ENCODE measurements at places on chromosomes 7 and 10.

DNA sequence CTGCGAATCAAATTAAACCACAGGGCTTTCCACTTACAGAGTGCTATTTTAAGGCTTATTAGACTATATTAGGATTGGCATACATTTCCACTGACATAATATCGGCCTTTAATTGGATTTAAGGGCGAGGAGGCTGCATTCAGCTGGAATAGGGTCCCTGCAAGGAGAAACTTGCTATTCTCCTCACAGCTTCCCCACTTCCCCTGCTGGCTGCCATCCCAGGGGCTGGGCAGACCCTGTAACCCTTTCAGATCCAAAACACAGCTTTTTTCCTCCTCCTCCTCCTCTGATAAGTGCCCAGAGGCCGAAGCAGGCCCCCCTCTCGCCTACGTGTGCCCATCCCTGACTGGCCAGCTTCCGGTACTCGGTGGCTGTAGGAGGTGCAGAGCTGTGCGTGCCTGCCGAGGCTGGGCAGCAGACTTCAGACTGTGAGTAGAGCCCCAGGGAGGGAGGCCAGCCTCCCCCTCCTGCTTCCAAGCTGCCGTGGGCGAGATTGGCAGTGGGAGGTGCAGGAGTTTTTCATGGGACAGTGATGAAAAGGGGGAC is 224.2 kb downstream of the PLXNA4 start:
- DNase-seq = no peak

DNA sequence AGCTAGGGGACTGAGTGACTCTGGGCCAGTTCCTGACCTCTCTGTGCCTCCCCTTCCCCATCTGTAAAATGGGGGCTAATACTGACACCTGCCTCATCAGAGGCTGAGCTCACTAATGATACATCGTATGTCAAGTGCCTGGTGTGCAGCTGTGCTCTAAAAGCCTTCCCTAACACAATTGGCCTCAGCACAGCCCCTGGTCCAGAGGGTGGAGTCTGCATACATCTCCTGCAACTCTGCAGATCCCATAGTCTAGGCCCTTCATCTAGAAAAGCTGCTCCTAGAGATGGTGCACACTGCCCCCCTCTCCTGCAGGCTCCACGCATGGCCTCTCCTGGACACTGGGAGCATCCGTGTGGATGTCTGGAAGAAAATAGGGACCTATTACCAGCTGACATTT is 255.0 kb downstream of the RPS24 start:
- DNase-seq = no peak

DNA sequence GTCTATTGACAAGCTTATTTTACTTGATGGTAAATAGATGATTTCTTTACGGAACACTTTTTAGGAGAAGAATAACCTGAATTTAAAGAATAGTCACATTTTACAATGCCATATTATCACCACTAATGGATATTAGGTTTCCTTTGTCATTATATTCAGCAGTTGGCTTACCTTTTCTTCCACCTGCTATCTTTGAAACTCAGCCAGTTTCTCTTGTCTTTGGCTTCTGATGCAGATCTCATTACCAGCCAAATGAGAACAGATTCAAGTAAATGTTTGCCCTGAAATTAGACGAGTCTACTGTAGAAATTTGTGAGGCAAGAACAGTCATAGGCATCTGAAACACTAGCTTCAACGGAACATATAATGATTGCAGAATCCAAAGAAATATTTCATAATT is 85.5 kb upstream of the OIT3 start:
- DNase-seq = no peak

- DNase-seq = no peak
Observed at GRCh38 chr7:11191574-11192220, 218.0 kb downstream of the PHF14 start.

DNA sequence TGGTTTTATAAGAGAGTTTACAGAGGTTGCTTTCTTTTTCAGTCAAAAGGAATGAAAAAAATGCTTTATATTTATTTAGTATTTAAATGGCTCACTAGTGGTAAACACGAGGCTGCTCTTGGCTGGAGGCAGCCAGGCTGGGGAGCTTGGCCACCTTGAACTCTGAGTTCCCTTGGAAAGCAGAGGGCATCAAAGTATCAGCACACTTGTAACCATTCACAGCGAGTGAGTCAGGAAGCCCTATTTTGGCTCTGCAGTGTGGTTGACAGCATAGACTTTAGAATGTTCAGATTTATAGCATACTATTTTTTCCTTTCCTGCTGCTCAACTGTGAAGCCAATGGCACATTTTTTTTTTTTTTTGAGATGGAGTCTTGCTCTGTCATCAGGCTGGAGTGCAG is 51.6 kb downstream of the CYCS start:
- DNase-seq = no peak

- no peak for DNase-seq
Observed at GRCh38 chr7:128755819-128756476, 16.8 kb downstream of the CALU start.

GRCh38 chr7:67348171-67348570 is 351.5 kb downstream of the TYW1 start:
- no peak for DNase-seq

DNA sequence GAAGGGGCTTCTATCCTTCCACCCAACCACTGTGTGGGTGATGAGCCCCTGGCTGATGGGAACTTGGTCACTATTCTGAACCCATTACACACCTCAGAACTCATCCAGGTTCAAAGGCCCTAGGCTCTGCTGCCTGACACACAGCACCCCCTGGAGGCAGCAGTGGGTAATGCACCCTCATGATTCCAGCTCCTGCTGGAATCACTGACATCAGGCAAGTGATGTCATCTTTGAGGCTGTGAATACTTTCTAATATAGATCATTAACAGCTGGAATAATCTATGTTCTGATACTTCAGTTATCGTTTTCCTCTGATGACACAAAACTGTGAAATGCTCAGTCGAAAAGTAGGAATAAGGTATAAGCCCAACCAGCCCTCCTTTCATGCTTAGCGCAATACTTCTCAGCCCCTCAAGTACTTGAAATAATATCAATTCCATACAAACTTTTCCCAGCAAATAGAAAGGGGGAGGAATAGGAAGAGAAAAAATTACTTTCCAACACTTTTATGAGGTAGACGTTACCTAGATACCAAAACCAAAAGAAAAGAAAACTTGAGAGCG is 7.5 kb upstream of the RBP3 start:
- peak; percentile 43 for DNase-seq

DNA sequence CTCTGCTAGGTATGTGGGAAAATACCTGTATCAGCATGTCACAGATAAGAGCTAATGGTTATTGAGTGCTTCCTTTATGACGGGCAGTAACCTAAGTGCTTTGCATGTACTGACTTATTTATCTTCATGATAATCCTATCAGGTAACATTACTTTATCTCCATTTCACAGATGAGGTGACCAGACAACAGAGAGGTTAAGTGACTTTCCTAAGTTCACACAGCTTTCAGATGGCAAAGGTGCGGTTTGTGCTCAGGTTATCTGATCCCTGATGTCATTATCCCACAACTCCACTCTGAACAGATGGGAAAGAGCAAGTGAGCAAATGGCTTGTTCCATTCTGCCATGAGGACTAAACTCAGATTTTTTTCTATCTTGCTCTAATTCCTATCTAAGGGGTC is 217.0 kb upstream of the PODXL start:
- DNase-seq = no peak

GRCh38 chr7:150340024-150340749 is 1.2 kb downstream of the RARRES2 start:
- no peak for DNase-seq

DNA sequence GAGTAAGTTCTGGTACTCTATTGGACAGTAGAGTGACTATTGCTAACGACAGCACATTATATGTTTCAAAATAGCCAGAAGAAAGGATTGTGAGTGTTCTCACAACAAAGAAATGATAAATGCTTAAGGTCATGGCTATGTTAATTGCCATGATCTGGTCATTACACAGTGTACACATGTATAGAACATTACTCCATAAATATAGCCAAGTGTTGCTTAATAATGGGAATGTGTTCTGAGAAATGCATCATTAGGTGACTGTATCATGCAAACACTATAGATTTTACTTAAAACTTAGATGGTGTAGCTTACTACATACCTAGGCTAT is 19.6 kb downstream of the EPC1 start:
- no peak for DNase-seq

DNA sequence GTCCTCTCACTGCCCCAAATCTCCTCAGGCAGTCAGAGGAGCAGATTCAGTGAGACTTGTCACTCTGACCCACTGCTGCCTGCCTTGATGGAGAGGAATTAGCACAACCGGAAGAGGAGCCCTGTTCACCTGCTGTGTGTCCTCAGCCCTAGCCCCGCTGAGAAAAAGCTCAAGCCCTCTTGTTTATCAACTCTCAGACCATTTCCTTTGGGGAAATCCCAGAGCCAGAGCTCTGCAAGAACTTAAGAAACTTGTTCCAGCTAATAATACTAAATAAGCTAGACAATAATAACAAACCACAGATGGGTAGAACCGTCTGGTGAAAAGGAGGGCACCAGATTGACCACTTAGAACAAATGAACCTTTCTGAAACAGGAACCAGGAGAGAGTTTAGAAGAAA is 37.7 kb upstream of the ITGB1 start:
- no peak for DNase-seq

DNA sequence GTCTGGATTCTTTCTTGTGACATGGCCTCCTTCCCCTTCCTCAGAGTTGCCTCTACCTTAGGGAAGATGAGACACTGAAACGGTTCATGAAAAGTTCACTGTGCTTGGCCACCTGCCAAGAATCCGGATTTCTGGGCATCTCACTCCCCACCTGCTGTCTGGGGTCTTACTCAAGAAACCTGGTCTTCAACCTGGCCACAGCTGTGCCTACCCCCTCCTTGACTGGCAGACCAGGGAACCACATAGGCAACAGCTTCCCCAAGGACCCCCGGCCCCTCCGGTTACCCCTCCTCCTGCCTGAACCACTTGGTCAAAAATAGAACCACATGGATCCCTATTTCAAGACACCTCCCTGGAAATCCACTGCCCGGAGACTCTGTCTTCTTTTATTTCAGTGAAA is 58.7 kb upstream of the NANOS1 start:
- DNase-seq = no peak

DNA sequence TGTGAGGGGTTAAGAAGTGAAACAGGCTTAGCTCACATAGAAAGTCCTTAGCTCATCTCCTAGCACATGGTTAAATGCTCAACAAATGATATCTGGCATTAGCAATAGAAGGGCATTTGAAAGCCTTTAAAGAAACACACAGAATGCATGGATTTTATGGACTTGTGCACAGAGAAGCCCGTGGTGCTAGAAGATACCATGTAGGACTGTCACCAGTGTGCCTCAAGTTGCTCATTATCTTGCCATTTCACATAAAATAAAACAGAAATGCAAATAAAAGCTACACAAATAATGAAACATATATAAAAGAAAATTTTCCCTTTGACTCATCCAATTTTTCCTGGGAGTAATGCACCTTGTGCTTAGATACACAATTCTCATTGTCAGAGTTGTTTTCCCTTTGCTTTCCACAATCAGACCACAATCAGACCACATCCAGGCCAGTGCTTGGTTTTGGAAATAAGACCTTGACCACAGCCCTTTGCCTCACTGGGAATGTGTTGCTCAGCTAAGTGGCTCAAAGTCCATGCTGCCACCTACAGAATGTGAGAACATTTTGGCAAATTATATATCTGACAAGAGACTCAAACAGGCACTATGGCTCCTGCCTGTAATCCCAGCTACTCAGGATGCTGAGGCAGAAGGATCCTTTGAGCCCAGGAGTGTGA is 9.5 kb upstream of the WDR11 start:
- DNase-seq = peak; percentile 4

- DNase-seq = no peak
Observed at GRCh38 chr10:100020886-100021253, 11.1 kb upstream of the DNMBP start.

- no peak for DNase-seq
Observed at GRCh38 chr7:140484951-140485499, 5.7 kb upstream of the MKRN1 start.

Data from Jurkat, Clone E6-1 (cell line).